Inflammatory macrophage treated with lipopolysaccharide for 4 hours (primary cell): ENCODE measurements at places on chromosomes 7 and 10.

- no peak for DNase-seq
Measured at GRCh38 chr7:40542982-40543741, 408.4 kb downstream of the SUGCT start.

DNA sequence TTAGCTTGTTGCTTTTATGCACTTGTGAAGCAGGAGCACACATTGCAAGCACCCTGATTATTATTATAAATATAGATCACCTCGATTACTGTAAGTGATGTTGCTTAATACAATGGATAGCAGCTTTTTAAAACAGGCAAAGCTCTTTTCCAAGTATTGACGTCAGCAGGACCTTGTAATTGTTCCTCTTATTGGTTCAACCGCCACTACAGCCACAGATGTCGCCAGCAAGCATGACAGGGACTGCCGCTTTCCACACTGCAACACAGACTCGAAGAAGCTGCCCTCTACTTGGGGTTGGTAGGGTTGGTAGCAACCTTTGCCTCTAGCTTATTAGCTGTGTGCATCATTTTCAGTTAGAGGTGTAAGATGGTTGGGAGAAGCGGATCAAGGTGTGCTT, 167.6 kb downstream of the ZNF365 start:
- peak; percentile 97 for DNase-seq

- DNase-seq: no peak
Measured at GRCh38 chr7:101223528-101223927, 5.6 kb downstream of the ZNHIT1 start.

DNA sequence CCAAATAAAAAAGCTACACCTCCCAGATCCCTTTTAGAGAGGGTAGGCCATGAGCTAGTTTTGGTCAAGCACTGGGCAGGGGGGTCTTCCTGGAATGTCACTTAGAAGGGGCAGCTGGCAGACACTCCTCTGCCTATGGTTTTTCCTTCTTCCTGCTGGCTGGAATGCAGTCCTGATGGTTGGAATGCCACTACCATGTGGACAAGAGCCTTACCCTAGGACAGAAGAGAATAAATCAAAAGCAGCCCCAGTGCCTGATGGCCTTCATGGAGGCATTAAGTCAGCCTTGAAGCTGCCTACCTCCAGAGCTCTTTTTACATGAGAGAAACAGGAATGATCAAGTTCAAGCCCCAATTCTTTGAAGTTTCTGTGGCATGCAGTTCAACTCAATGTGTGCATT, 43.5 kb upstream of the SORBS1 start:
- no peak for DNase-seq

GRCh38 chr7:64999165-65000004, 7.1 kb downstream of the ERV3-1 start:
- DNase-seq: peak; percentile 85
